ENCODE measurements at places on chromosomes 5 and 9. TPM values are rescaled to one million over a fixed set of nuclear protein-coding genes. Genes with fewer than 3 reads are reported as not detected.

PDE6A gene
- not detected for polyA plus RNA-seq

KIF4B gene
- polyA plus RNA-seq = not detected

HSPA4 gene
- polyA plus RNA-seq = 75.9 TPM

SLC36A3 gene
- not detected for polyA plus RNA-seq

MARCHF11 gene
- 6.1 TPM for polyA plus RNA-seq

CDH10 gene
- 7.6 TPM for polyA plus RNA-seq

All from neural cell (in vitro differentiated cells).